Stimulated activated CD8-positive, alpha-beta memory T cell treated with anti-CD3 and anti-CD28 coated beads, Interleukin-7, amount 100 ng/mL, for 4 hours (primary cell): ENCODE measurements at places on chromosomes 2 and 18.
A peak's percentile ranks its signal among the peaks of the same experiment; 100 is the strongest.

DNA sequence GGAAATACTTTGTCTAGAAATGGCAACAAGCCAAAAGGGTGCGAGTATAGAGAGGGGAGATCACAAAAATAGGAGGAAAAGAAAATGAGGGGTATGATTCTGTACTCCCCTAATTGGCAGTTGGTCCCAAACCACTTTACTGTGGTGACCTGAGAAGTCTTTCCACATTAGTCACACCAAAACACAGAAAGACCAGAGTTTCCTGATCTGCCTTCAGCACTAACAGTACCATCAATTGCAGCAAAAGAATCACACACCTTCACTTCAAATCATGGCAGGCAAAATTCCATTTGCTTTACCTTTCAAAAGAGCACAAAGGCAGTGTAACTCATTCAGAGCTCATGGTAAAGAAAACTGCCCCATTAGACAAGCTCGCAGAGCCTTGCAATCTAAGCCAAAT, 86.8 kb downstream of the ALK start:
- no peak for DNase-seq

DNA sequence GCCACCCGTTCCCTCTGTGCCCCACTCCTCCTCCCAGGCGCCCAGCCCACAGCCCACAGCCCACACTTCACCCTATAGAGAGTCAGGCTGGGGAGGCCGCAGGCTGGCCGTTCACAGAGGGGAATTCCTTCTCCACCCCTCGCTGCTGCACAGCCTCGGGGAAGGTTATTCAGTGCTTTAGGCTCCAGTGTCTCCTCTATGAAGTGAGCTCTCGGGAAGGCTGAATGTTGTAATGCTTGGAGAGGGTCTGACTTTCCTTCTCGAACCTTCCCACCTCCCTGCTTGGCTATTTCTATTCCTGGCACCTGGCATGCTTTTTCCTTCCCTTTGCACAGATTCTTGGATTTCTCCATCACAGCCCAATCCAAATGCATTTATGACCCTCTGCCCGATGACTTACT, 62.5 kb upstream of the SMAD7 start:
- DNase-seq, result no peak

DNA sequence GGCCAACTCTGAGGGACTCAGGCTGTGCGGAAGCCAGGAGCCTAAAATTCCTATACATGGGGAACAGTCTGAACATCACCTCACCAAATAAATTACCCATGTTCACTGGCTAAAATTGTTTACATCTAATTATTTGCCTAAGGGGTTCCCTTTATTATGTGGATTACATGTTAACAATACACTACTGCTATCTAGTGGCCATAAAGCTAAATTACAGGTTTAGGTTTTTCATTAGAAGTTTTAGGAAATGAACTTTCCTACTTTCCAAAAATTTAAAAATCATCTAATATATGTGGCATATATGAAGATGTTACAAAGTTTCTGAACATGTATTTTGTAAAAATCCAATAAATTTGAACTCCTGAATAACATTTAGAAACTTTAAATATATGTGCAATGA, 40.3 kb downstream of the PLA2R1 start:
- DNase-seq, result no peak

DNA sequence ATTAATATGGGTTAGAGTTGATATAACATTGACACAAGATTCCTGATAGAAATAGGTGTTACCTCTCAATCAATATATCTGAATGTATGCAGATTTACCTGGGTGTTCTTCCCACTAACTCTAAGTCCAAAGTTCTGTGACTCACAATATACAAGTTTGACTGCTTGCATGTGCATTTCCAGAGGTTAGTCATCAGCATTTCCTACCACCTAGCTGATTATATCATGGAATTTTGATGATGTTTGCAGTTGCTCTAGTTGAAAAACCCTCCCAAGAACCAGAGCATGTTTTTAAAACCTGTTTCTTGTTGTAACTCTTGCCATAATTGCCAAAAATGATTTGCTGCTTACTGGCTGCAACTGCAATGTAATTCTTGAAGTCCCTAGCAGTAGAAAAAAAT, 15.0 kb upstream of the DSG1 start:
- DNase-seq, result no peak

- no peak for DNase-seq
Observed at GRCh38 chr2:229343661-229344060, 72.6 kb upstream of the PID1 start.

GRCh38 chr2:218125095-218125494, 733 bp upstream of the CXCR2 start:
- no peak for DNase-seq

DNA sequence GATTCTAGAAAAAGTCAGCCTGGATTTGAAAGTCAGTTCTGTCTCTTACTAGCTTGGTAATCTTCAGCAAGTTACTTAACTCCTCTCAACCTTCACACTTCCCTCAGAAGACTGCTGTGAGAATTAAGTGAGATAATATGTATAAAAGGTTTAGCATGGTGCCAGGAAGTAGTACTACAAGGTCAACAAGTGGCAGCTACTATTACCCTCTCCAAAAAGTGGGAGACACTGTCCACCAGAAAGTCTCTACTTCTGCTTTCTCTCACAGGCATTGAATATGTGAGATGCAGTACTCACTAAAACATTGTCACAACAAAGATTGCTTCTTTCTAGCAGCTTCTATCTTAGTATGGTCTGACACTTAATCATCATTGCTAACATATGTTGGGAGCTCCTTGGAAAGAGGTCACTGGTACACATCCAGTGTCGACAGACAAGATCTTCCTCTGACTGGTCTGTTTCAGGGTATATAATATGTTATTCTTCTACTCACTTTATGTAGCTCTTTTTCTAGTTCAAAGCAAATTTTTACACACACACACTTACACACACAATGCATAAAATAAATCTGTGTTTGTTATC, 47.9 kb downstream of the DOCK10 start:
- no peak for DNase-seq

DNA sequence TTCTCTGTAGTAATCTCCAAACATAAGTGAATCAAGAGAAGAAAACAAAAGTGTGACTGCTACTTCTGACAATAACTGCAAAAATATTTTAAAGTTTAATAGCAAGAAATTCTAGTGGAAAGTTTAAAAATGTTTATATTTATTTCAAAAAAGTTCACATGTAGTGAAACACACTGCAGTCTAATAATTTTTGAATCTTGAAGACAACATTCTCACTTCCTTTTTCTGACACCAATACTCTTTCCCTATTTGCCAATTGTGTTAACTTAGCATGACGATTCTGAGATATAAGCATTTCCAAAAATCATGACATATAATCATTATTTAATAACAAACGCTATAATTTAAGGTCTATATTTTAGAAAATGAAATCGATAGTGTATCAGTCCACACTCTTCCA, 429.1 kb upstream of the PKDCC start:
- DNase-seq, result no peak

DNA sequence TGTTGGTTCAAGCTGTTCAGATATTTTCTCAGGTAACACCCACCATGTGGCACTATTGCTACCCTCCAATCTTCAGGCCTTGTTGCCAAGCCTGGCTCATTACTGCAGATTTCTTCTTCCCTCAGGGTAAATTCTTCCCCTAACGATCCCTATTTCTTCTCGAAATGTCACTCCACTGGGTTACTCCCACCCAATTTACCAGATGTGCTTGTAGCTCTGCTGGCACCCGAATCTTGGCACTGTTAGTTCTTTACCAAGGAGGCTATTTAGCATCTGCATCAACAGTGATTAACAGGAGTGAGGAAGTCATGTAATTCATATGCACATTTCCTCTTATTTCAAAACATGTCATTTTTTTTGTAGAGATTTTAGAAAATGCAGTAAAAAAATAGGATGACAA, 217.1 kb upstream of the CYRIA start:
- DNase-seq, result no peak

GRCh38 chr2:47126783-47127182, 28.3 kb downstream of the STPG4 start:
- no peak for DNase-seq

DNA sequence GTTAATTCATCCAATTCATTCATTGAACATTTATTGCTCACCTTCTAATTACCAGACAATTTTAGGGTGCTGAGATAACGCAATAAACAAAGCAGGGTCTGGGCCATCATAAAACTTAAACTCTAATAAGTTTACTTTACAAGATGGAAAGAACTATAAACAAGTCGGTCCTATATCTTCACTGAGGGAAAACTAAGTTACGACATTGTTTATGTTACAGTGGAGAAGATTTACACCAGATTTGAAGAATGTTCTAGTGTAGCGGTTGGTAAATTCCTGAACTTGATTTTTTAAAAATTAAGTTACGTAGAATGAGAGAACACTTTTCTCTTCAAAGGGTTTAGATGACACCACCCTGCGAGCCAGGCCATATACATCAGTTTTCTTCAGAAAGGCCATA, 20.7 kb upstream of the FRZB start:
- DNase-seq, result no peak

DNA sequence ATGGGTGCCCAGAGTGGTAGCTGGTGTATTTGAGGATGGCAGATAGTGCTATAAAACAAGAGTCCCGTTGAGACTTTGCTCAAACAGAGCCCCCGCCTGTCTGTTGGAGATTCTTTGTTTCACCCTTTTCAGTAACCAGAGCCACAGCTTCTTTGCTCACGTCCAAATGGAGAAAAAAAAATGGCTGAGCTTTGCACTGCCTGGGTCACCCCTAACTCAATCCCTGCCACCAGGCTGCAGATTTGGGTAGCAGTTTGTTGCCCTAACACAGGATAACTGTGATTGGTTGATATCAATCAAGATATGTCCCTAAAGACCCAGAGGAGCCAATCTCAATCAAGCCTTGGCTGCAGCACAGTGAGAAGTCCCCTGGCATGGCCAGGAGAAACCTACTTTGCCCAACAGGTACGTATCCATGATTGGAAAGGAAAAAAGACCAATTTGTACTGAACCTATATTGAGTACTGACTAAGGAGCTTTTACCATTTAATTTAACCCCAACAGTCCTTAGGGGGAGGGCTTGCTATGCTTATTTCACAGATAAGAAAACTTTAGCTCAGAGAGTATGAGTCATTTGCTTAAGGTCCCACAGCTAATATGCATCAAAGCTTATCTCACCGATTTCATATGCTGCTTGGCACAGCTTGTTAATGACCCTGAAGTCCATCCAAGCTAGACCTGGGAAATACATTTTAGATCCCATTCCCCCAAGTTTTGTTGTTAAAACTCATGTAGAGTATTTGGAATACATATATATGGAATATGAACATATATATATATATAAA, 72.0 kb upstream of the SH3BP4 start:
- DNase-seq, result no peak

- no peak for DNase-seq
Observed at GRCh38 chr2:53242090-53242489, 525.5 kb upstream of the CHAC2 start.

GRCh38 chr2:216596236-216596979, 36.8 kb upstream of the IGFBP2 start:
- DNase-seq, result no peak

DNA sequence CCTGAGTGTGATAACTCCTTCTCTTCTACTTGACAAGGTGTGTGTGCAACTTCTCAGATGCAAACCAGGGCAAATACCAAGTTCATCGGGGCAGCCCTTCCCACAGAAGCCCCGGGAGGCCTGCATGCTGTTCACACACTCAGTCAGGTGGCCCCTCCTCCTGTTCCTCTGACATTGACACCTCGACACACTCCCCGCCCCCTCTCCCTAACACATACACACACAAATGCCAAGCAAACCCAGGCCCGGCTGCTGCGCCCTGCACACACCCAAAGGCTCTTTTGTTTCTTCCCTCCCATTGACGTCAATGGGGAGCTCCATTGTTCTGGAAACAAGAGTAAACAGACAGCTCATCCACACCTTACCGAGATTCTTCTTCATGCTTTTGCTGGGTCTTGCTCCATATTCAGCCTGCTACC, 1.7 kb upstream of the PER2 start:
- DNase-seq, result peak; percentile 24

DNA sequence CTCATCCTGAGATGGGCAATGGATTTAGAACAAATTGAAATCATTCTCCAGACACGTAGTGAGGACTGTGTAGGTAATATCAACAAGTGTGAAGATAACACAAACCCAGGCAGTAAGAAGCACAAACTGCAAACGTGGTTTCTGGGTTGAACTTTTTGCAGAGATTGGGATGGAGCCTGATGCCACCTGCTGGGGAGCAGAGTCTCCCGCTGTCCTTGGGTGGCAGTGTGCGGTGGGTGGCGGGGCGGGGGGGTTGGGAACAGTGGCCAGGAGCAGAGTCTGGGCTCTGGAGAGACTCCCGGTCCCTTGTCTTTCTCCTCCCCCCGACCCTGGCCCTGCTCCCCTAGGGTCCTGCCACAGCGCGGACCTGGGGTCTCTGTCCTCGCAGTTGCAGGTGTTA, 19.5 kb downstream of the TRAF3IP1 start:
- DNase-seq, result no peak

DNA sequence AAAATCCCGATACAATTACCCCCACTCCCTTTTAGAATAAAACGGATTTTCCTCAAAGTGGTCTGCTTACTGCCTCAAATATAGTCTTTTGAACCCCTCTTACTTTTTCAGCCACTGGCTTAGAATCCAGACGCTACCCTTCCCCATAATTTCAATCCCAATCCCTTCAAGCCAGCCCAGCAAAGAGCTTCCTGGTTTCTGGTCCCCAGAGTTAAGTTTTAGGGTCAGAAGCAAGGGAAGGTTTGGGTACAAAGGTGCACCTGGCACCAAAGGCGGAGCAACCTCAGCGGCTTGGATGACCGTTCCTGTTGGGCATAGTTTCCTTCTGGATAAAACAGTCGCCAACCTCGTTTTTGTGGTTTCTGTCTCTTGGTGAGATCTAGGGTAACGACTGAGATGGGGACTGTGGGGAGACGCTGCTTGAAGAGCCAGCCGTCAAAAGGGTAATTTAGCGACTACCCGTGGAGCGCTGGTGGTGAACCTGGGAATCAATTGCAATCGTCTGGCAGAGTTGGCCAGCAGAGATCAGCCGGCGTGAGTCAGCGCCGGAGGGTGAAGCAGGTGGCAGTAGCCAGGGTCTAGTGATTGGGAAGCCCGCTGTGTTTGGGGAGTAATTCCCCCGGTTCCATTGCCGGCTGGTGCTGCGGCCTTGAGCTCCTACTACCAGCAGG, 1.6 kb downstream of the FEV start:
- DNase-seq, result no peak

DNA sequence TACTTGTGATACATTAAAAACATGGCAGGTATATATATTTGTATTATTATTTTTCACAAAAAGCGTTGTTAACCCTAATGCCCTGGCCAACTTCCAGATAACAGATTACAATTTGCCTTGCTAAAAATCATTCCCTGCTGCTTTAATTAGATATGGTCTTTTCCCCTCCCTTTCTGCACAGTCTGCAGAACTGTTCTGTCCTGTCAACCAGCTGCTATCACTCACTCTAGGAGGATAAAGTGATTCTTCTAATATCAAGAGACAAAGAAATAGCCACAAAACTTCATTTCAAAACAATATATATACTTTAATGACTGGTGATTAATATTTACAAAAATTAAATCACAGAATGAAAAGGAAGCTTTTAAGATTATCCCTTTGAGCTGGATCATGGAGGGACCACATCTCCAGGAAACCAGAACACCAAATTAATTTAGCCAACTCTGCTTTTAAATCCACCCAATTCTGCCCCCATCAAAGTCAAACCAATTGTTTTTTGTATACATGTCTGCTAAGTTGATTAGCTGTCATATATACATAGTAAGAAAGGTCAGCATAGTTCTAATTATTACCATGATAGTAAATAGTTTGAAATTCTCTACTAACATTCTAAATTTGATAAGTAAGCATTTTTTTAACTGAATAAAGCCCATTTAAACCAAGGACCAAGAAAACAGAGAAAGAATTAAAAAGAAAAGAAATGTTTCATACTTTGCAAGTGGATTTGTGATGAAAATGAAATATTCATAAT, 55.7 kb downstream of the RND3 start:
- DNase-seq, result no peak

- no peak for DNase-seq
Observed at GRCh38 chr2:160387558-160388262, 105.9 kb downstream of the RBMS1 start.

GRCh38 chr2:204897561-204897960, 352.3 kb downstream of the PARD3B start:
- DNase-seq, result no peak
